ENCODE measurements at places on chromosomes 7 and 10.

DNA sequence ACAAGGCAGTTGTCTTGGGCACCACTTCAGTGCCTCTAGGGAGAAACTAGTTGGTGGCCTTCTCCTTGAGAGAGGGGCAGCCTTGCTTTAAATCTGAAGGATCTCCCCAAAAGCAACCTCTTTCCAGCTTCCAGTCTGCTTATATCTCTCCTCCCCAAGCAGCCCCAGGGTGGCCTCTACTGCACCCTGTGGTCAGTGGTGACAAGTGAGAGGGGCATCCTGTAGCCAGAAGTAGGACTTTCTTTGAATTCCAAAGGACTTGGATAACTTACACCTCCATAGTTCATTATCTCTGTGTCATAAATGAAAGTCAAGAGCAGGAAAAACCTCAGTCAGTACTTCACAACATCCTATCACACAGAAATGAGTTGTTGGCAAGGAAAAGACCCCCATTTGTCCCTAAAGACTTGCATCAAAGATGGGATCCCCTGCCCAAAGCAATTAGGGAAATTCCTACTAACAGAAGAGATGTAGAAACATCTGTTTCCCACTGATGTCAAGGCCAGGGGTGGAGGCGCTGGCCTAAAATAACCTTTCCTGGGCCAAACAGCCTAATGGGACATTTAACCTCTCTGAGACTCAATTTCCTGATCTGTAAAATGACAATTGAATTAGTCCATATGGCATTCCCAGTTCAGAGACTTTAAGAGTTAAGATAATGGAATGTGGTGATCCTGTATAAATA is 44.0 kb upstream of the ANKRD1 start:
- no peak for DNase-seq

GRCh38 chr7:10767771-10768170 is 205.9 kb upstream of the PHF14 start:
- no peak for DNase-seq

GRCh38 chr7:24786941-24787340 is 29.7 kb upstream of the GSDME start:
- DNase-seq = no peak

GRCh38 chr10:95247200-95247880 is 43.5 kb downstream of the PDLIM1 start:
- no peak for DNase-seq

GRCh38 chr7:30795161-30795948 is 24.1 kb downstream of the MINDY4 start:
- no peak for DNase-seq

GRCh38 chr7:120785095-120785494 is 72.8 kb downstream of the TSPAN12 start:
- no peak for DNase-seq

GRCh38 chr7:100892364-100893317 is 3.0 kb downstream of the ACHE start:
- no peak for DNase-seq

DNA sequence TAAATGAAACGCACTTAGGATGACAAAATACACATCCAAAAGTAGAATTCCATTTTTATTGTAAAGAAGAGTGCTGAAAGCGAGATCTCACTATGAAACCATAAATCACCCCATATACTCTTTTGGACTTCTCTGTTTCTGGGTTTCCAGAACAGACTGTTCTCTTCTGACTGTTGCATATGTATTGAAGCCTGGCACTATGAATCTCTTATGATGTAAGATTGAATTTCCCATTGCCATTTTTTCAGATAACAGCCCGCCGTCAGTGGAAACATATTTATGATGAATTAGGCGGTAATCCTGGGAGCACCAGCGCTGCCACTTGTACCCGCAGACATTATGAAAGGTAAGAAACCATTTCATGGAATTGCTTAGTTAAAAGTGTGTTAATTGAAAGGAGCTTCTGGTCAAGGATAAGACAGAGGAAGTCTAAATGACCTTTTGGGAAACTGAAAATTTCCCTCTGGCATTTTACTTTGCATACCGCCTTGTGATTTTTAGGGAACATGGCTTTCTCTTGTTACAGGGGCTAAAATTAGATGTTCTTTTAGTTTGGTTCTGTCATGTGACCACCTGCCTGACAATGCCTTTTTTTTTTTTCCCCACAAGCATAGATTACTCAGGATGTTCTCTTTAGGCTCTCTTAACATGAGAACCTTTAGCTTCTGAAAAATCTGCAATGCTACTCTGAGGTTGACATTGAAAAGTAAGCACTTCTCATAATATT is 168.1 kb downstream of the ARID5B start:
- DNase-seq = no peak

DNA sequence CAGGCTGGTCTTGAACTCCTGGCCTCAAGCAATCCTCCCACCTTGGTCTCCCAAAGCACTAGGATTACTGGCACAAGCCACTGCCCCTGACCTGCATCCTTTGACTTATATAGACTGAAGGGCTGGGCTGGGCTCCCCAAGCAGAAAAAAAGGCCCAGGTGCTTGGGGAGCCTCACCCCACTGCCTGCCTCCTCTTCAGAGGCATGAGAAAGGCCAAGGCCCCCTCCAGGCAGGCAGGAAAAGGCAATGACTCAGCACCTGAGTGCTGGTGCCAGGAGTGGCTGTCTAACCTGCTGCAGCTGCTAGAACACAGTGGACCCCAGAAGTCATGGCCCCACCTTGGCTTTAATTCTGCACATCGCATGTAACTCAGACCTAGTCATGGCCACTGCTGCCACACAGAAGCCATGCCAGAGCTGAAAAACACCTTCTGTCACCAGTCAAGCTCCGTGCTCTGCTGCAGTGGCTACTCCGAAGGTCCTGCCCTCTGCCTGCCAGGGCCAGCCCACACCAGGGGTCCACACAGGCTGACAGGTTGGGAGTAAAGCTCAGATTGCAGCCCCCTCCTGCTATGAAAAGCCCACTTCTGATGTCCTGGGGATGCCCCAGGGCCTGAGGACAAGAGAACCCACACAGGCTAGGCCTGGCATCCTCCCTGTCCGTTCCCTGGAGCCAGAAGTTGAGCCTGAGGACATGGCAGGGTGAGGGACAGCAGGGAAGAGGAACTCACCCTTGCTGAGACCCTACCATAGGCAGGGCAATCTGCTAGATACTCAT is 48.5 kb downstream of the GRID1 start:
- no peak for DNase-seq

GRCh38 chr7:88689821-88690220 is 69.7 kb upstream of the ZNF804B start:
- DNase-seq = no peak

DNA sequence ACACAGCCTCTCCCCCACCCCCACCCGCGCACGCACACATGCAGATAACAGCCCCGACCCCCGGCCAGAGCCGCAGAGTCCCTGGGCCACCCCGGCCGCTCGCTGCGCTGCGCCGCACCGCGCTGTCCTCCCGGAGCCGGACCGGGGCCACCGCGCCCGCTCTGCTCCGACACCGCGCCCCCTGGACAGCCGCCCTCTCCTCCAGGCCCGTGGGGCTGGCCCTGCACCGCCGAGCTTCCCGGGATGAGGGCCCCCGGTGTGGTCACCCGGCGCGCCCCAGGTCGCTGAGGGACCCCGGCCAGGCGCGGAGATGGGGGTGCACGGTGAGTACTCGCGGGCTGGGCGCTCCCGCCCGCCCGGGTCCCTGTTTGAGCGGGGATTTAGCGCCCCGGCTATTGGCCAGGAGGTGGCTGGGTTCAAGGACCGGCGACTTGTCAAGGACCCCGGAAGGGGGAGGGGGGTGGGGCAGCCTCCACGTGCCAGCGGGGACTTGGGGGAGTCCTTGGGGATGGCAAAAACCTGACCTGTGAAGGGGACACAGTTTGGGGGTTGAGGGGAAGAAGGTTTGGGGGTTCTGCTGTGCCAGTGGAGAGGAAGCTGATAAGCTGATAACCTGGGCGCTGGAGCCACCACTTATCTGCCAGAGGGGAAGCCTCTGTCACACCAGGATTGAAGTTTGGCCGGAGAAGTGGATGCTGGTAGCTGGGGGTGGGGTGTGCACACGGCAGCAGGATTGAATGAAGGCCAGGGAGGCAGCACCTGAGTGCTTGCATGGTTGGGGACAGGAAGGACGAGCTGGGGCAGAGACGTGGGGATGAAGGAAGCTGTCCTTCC is 620 bp downstream of the EPO start:
- no peak for DNase-seq

- DNase-seq = no peak
Measured at GRCh38 chr7:138813945-138814344, 15.9 kb upstream of the ATP6V0A4 start.

DNA sequence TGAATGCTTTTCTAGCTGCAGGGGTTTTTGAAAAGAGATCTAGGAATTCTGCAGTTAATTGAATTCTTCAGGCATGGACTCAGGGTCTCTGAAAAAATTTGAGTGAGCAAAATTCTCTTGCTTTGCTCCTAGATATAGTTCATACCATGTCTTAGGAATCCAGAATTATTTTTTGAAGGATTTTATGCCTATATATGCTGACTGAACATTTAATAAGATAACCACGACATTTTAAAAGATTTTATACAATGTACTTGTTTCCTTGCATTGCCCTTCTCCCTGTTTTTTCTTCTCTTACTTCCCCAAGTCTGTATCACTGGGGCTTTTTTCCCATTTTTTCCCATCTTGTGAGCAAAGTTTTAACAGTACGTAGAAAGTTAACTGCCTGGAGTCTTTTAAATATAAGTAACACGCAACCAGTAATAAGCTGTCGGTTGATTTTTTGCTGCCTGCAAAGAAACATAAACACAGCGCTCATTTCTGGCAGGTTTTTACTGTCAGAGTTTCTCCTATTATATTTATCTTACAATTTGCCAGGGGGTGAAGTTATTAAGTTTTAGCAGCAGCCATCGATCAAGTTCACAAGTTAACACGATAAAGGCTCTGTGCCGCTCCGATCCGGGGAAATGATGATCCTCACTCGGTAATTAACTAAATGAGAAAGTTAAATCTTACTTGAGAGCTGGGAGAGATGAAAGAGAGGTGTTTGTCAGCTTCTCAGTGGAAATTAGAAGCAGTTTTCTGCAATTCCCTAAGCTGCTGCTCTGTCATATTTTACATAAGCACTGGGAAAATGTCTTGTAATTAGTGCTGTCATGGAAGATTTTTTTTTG is 81.0 kb downstream of the POLL start:
- DNase-seq = no peak

DNA sequence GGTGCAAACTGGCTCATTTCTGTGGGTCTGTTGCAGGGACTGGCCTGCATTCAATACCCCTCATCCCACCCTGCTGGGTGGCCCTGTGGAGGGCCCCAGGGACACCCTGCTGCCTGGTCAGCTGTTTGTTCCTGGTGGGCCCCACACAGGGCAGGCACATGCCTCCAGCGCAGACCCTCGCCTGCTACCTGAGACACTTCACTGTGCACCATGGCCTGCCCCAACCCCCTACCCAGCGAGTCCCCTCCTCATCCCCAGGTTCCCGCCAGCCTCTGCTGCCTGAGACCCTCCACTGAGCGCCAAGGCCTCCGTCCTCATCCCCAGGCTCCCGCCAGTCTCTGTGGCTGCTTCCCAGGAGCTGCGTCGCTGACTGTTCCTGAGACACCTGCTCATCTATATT is 16.8 kb downstream of the GPR146 start:
- no peak for DNase-seq

- no peak for DNase-seq
Measured at GRCh38 chr10:52376694-52377354, 62.7 kb downstream of the DKK1 start.

DNA sequence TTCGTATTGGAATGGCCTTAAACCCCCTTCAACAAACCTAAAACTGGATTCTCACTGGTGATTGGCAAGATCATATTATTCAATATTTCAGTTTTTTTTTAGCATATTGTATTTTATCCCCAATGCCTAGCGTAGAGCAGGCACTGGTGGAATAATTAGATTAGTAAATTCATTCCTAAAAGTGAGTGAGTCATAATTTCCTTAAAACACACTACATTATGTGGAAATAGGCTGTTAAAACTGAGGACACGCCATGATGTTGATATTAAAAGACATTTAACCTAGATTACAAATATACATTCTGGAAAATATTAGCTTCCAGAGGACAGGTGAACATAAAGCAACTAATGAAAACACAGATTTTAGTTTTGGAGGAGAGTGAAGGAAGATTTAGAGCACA is 463.9 kb downstream of the PARD3 start:
- DNase-seq = no peak

GRCh38 chr10:84654671-84655070 is 326.3 kb downstream of the CCSER2 start:
- no peak for DNase-seq

DNA sequence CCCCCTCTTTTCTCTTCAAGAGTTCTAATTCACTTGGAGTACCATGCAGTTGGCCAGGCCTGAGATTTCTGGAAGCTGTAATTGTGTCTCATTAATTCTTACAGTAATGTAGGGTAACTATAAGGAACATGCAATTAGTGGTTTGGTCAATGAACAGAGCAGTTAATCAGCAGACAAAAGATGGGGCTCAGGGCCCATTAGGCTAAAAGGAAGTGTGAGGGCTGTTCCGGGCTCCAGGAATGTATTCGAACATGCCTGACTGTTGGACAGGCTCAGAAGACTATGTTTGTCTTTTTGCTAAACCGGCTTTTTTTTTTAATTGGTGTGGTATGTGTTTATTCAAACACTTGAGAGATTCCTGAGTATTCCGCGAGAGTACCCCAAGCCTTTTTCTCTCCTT is 42.5 kb upstream of the FZD8 start:
- no peak for DNase-seq

GRCh38 chr10:119216127-119216526 is 8.8 kb downstream of the GRK5 start:
- no peak for DNase-seq

DNA sequence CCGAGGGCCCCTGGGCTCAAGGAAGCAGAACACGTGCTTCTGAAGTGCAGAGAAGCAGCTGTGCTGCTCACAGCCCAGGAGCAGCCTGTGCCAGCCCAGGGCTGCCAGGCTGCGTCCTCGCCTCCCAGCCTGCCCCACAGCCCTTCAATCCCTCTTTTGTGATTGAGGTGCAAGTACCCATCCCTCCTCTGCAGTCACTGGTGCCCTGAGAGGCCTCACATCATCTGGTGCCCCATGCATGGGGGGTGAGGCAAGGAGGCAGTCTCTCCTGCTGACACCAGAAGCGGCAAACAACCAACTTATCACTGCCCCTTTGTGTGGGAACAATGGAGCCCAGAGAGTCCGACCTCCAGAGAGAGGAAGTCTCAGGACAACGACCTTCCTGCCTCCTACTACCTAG is 49.8 kb upstream of the FGFR2 start:
- DNase-seq = no peak

GRCh38 chr7:123958186-123958703 is 33.2 kb downstream of the SPAM1 start:
- no peak for DNase-seq

- DNase-seq = no peak
Measured at GRCh38 chr7:87598234-87599009, 2.3 kb downstream of the ABCB1 start.
